PC-3 (cell line): ENCODE measurements at places on chromosomes 5 and 9. TPM values are rescaled to one million over a fixed set of nuclear protein-coding genes. Genes with fewer than 3 reads are reported as not detected.
A peak's percentile ranks its signal among the peaks of the same experiment; 100 is the strongest.

GRCh38 chr5:103057208-103058130 is 62.5 kb downstream of the GIN1 start:
- DNase-seq, result peak; percentile 87

DNA sequence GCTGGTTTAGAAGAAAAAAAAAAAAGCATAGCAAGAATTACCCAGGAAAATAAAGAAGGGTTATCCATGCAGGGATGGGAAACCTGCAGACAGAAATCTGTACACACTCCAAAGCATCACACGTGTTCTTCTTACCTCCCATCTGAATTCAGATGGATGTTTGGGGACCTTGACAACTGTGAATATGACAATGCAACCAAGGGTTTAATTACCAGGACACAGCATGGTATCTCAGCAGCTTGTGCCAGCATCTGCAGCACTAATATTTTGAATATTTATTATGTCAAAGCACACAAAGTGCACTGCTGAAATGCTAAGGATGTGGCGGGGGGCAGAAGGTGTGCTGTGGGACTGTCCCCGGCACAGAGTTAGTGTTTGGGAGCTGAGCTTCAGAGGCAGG is 47.9 kb downstream of the SLIT3 start:
- no peak for DNase-seq

DNA sequence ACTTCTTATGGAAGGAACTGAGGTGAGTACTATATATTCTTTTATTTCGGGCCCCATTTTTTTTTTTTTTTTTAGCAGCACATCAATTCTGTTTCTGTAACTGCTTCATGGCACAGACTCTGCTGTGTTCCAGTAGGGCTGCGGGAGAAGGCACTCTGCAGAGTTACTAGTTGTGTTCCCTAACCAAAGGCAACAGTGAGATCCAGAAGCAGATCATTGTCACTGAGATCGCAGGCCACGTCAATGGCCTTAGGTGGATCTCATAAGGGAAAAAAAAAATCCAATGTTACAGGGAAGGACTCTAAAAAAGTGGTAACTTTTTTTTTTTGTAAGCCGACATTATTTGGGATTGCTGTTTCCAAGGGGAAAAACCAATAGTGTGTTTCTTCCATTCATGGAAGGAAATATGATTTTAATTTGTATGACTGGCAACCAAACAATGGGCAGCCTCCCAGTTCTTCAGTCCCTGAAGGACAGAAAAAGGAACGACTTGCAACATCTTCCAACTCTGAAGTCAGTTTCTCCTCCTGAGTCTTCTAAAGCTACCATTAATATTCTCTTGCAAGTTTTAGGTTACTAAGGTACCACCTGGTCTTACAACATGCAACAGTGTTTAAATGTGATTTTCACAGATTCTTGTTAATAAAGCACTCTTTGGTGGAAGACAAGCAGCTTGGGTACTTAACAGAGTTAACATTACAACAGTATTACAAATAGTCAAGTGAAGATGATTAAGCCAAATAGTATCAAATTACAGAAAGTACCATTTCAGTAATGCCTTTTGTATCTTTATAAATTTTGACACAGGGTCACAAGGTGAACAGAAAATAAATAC is 52.8 kb downstream of the HABP4 start:
- no peak for DNase-seq

DNA sequence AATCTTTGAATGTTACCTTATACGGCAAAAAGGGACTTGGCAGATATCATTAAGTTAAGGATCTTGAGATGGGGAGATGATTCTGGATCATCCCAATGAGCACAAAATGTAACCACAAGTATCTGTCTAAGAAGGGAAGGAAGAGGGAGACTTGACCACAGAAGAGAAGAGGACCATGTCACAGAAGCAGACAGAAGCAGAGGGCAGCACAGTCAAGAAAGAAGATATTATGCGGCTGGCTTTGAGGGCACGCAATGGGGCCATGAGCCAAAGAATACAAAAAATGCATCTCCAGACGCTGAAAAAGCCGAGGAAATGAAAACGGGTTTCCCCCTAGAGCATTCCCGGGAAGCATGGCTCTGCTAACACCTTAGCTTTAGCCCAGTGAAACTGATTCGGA is 225.3 kb downstream of the NR2F1-AS1 start:
- no peak for DNase-seq

DNA sequence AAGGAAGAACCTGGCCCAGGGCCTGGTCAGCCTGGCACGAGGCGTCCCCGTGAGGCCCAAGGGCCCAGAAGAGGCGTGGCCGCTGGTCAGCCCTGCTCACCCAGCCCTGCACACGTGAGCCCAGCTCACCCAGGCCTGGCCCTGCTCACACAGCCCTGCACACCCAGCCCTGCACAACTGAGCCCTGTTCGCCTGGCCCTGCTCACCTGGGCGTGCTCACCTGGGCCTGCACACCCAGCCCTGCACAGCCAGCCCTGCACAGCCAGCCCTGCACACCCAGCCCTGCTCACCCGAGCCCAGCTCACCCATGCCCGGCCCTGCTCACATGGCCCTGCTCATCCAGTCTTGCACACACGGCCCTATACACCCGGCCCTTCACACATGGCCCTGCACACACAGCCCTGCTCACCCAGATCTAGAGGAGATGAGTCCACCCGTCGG is 2.1 kb downstream of the ZDHHC11 start:
- no peak for DNase-seq

DNA sequence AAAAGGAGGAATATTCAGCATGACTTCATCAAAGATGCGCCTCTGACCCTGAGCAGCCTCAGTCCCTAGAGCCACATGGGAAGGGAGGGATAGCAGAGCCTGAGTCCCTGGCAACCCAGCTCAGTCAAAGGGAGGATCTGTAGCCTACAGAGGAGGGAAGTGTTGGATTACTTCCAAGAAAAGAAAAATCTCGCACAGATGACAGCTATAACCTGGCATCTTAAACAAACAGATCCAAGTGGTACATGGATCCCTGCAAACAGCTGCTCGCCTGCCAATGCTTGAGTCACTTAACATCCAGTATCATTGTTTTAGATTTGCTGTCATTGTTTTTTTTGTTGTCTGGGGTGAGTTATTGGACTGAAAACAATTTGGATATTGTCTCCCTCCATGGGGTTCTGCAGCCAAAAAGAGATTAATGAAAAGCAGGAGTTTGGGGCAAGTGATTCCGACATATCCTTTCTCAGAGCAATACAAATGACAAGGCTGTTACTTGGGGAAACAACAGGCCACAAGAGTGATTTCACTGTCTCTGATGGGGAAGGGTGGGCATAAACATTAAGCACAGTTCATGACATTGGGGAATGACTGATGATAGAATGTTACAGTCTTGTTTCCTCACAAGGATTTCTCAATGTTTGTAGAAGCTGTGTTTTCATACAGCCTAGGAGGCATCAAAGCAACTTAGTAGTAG is 153.5 kb upstream of the KIF2A start:
- peak; percentile 26 for DNase-seq

Gene AJM1
- 1.4 and 2.6 TPM in 2 replicates for total RNA-seq

Gene RFK
- 8.1 and 9.7 TPM in 2 replicates for total RNA-seq
